NCI-H1092 treated with DMSO at 0.1 percent for 48 hours (cell line): ENCODE measurements at places on chromosomes 3 and 15.

DNA sequence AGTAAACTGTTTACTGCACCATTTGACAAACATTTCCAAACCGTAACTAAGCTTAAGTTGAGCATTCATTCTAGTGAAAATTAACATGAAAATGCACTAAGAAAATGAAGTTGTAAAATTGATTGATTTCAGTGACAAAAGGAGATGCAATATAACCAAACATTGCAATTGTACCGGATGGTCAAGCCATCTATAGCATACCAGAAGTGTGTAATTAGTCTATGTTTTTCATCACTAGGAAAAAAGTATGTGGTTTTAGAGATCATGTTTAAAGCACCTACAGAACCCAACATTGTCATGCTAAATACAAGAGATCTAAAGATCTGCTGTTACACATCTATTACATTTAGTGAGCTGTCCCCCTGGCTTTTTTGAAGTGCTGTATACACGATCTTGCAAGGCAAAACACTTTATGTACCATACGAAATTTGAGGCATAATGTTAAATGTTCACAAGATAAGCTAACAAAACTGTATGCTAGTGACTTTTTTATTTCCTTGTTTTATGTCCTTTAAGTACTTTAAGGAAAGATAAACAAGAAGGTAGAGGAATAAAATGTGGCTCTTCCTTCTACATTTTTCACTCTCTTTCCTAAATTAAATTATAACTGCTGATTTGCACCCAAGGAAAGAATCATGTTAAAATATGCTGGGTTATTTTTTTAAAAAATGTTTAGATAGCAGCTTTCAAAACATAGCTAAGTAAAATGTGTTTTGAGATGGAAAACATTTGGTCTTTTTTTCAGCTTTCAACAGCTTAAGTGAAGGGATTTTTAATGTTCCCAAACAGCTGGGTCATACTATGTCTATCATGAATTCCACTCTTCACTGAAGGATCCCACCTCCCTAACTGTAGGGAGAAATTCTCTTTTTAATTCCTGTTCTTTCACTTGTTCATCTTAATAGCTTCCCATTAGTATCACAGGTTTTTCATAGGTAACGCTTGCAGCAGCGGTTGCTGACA lies 498.0 kb downstream of the MECOM start:
- DNase-seq: no peak

GRCh38 chr3:10952525-10952924 lies 40.0 kb upstream of the SLC6A1 start:
- DNase-seq: no peak

DNA sequence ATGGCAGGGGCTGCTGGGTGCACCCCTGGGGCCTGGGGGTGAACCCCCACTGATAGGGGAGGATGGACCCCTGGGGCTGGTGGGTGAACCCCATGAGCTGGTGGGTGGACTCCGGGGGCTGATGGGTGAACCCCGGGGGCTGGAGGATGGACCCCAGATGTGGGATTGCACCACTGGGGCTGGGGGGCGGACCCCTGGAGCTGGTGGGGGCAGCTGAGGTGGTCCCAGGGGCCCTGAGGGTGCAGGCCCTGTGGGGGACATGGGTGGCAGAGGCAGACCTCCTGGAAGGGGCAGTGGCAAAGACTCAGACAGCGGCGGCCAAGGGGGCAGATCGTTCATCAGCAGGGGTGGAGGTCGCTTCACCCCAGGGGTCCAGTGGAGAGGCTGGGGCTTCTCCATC lies 17.4 kb upstream of the TXNRD3 start:
- no peak for DNase-seq

GRCh38 chr15:65211482-65211982 lies 259 bp upstream of the CILP start:
- DNase-seq: peak; percentile 16

DNA sequence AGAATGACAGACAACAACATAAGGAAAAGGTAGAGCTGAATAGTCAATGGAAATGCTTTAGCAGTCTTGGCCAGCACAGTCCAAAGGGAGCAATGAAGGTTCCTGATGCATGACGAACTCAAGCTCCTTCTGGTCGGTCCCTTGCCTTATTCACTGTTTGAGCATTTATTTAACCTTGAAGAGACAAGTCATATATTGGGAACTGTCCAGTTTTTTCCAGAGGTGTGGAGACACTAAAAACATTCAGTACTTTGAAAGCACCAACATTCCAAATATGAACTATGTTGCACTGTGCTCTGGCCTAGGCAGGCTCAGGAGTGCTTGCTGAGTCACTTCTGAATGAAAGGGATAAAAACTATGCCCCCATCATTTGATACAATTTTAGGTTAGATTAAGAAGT lies 384.8 kb downstream of the MECOM start:
- no peak for DNase-seq
